ENCODE measurements at places on chromosomes 12 and 14.

DNA sequence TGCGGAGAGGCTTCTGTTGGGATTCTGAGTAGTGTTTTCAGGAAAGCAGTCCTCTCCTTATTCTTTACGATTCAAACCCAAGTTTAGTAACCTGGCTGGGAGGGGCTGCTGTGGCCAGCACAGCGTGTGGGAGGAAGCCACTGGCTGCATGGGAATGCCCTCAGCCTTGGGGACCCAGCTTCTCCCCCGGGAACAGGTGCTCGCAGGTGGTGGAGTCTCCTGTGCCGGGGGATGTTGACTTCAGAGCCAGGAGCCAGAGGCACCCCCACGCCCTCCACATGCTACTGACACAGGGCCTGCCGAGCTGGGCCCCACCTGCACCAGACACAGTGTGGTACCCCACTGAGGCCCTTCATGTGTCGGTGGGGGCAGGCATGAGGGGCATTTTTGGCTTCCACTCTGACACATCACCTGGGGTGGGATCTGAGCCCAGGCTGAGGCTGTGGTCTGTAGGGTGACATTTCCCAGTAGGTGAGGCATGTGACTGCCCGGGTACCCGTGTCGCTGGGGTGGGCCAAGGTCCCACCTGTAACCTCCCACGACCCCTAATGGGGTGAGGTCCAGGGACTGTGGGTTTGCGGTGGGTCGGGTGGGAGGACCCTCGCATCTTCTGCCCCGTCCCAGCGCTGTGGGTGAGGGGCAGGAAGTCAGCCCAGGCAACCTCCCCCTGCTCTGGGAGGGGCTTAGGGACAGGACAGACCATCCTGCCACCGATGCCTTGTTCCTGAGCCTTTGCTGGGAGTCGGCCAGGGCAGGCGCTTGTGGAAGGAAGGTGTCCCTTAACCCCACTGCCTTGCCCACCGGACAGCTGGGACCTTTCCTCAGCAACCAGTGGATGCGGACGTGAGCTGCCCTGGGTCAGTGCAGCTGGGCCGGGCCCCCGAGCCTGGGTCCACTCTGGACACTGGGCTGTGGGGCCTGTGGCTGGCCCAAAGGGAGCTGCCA is 26.5 kb downstream of the MTA1 start:
- no peak for DNase-seq

DNA sequence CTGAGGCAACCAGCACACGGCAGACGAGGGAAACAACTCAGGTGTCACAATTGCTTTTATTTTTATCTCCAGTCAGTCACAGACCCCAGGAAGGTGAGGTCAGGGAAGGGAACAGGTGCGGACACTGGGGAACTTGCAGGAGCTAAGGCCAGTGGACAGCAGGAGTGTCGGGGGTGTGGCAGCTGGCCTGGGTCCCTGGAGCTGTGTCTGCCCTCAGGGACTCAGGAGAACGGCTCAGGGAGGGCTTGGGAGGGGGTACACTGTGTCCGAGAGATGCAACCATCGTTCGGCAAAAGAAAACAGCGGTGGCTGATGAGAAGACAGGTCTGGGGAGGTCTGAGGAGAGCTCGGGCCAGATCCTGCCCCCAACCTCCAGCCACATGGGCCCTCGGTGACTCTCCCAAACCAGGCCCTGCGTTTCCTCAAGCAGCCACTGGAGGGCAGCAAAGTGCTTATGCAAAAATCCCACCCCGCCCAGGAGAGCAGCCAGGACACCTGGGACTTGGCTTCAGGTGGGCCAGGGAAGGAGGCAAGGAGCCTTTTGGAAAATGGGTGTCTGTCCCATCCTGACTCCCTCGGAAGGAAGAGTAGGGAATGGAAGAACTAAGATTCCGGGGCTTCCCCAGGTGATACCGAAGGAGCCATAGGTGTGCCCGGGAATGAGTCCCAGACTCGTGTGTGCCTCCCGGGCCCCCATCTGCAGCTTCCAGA is 24.1 kb upstream of the BCDIN3D start:
- peak; percentile 72 for DNase-seq

DNA sequence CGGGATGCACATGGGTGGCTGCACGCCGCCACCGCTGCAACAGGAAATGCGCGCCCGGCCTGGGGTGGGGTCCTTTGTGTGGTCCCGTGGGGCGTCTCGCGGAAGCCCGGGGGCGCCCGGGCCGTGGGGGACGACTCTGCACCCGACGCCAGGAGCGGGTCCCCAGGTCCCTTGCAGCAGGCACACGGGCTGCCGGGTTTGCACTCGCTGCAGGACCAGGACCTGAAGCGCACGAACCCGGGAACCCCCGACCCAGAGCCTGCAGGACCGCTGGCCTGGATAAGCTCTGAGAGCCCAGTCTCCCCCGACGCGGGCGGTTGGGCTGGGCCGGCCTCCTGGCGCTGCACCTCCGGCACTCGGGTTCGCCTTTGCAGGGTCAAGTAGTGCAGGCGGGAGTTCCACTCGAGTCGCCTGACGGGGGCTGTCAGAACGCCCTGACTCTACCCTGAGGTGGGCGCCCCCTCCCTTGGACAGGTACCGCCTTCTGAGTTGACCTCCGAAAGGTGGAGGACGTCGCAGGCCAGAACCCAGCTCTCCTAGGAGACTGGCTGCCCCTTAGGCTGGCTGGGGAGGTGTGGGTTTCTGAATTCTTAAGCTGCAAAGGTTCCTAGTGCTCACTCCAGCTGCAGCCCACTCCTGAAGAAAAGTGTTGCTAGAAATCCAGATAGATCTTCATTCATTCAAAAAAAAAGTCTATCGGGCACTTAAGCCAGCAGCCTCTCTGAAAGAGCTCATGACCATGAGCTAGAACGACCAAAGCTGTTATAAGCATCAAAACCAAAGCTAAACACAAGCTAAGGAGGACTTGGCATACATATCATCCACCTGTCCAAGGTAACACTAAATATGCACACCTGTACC is 68.0 kb downstream of the RNF34 start:
- DNase-seq, result no peak

DNA sequence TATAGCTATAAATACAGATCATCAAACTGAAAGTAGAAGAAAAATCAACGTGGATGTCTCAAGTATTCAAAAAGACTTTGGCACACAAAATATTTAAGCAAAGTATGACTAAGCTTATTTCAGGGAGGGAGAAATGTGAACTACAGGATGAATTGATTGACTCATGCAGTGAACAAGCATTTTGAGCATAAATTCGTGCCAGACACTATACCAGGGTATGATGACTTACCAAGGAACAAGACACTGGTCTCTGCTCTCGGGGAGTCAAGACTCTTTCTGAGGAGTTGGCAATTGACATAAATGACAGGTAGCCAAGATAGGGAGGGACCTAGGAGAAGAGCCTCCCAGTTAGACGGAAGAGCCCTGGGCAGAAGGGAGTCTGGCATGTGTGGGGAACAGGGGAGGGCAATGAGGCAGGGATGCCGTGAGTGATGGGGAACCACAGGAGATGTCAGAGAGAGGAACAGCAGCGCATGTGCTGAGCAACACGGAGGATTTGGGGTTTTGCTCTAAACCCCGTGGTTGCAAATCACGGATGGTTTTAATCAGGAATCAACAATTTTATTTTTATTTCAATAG is 115.2 kb downstream of the TMEM132D start:
- DNase-seq, result no peak

GRCh38 chr12:82089369-82090121 is 268.6 kb downstream of the CCDC59 start:
- DNase-seq, result no peak

DNA sequence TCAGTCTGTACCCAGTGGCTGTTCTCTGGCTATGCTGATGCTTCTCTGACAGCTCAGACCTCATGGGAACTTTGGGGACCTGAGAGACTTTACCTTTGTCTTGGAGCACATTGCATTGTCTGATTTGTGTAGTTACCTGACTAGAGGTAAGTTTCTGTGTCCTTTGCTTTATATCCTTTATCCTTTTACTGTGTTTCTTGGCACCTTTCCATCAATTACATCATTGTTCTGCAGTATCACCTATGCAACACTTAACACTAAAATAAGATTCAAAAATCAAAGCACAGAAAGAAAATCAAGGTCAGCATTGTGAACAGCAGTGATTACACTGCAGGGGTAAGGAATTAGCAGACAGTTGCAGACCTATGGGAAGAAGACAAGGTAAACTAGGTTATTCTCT is 43.8 kb downstream of the SLC35F4 start:
- DNase-seq, result no peak

- DNase-seq, result no peak
Measured at GRCh38 chr12:42640391-42640790, 50.8 kb upstream of the PRICKLE1 start.

- no peak for DNase-seq
Measured at GRCh38 chr12:127899971-127900370, 367.0 kb upstream of the TMEM132C start.

GRCh38 chr14:34368971-34369647 is 92.9 kb downstream of the SPTSSA start:
- no peak for DNase-seq

DNA sequence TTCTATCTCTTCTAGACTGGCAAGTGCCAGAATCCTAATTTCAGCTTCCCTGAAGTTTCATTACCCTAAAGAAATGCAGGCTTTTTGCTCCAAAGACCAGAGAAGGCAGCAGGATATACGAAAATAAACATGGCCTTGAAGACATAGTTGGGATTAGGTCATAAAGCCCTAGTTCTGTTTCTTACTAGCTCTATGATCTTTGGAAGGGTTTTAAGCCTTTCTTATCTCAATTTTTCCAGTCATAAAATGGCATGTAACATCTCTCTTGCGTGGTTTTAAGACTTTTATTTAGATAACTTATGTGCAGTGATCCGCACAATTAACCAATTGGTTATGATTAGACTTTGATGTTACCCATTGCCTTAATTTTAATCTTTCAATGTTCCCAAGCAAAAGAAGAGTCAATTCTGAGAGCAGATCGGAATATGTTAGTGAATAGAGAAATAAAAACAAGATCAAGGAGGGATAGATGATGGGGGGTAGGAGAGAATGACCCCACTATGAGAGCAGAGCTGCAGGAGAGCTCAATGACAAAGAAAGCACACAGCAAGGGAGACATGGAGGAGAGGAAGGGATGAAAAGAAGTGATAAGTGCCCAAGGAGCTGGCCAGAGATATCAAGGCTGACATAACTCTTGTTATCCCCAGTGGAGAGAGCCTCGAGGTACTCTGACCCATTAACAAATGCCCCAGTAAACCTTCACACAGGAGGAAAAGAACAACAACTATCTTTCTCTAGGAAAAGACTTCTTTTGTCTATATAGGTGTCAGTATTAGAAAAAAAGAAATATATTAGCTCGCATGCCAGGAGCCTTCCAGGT is 53.0 kb upstream of the ANP32D start:
- no peak for DNase-seq

GRCh38 chr14:55085060-55085660 is 33.7 kb downstream of the MAPK1IP1L start:
- DNase-seq, result no peak

DNA sequence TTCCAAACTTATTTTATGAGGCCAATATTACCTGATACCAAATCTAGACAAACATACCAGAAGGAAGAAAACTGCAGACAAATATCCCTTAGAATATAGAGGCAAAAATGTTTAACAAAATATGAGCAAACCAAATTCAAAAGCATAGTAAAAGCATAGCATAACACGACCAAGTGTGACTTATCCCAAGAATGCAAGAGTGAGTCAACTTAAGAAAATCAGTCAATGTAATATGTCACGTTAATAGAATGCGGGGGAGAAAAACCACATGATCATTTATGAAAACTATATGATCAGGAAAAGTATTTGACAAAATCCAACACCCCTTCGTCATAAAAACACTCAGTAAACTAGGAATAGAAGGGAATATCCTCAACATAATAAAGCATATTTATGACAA is 217.3 kb downstream of the ADGRD1 start:
- no peak for DNase-seq

GRCh38 chr14:99660006-99660566 is 15.2 kb downstream of the HHIPL1 start:
- DNase-seq, result no peak

DNA sequence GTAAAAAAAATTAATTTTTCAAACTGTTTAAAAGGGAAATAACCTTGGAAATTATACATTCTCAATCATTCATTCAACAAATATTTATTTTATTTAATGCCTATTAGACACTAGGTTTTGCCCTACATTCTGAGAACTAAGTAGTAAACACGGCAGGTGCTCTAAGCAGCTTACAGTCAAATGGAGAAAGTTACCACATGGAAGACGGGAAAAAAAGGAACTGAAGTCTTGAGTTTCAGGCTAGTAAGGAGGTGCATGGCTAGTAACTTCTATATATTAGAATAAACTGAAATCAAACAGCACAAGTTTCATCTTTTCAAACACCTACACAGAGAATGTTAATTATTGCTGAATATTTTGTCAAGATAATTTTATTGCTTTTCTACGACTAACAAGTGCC is 52.9 kb downstream of the C12orf42 start:
- no peak for DNase-seq

- DNase-seq, result no peak
Measured at GRCh38 chr12:91094032-91094662, 17.1 kb downstream of the LUM start.

- DNase-seq, result no peak
Measured at GRCh38 chr14:44404036-44404435, 103.0 kb downstream of the FSCB start.

GRCh38 chr12:85182699-85183098 is 97.3 kb upstream of the ALX1 start:
- no peak for DNase-seq

DNA sequence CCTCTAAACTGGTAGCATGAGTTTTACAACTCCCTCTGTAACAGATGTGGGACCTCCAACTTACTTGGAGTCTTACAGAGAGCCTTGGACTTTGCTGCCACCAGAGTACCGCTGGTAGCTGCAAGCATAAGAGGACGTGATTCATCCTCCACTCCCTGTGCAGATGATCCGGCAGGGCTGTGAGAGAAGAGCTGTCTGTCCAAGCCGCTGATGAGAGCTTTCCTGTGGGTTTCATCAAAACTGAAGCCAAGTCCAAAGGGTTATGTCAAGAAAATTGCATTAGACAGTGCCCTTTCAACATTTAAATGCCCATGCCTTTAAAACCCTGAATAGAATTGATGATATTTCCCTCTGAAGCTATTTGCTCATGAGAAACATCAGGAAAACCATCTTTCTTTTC is 85.8 kb downstream of the LLPH start:
- no peak for DNase-seq

DNA sequence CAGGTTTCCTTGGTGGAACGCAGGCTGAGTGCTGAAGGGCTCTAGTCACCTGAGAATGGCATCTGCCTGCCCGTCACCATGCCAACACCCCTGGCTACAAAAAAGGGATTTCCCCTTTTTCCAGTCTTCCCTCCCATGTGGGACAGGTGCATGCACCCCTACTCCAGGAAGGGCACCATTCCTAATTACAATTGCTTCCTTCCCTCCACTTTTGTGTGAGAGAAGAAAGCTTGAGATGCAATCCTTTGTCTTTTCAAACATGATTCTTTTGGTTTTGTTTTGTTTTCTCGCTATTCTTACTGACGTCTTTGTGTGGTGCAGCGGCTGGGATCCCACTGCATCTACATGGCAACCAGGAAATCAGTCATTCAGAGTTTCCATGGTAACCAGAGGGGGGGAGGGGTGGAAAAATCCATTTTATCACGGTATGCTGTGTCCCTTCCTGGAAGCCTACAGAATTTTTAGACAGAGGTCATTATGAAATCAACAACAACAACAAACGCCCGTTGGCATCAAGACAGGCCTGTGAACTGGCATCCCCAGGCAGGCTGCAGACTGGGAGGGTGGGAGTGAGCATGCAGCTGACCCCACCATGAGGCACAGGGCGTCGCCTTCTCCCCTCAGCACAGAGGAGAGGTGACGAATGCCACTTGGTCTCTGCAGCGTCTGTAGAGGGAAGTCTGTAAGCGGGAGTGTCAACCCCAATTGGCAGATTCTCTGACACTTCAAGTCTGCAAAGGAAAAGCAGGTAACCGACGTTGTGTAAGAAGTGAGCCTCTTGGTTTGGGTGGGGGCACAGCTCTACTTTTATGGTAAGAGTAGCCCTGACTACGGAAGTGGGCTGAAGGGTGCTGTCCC is 13.6 kb upstream of the GNG2 start:
- DNase-seq, result peak; percentile 88
